Esophagus squamous epithelium (tissue), 5 donors: ENCODE measurements at places on chromosomes 4 and X.

DNA sequence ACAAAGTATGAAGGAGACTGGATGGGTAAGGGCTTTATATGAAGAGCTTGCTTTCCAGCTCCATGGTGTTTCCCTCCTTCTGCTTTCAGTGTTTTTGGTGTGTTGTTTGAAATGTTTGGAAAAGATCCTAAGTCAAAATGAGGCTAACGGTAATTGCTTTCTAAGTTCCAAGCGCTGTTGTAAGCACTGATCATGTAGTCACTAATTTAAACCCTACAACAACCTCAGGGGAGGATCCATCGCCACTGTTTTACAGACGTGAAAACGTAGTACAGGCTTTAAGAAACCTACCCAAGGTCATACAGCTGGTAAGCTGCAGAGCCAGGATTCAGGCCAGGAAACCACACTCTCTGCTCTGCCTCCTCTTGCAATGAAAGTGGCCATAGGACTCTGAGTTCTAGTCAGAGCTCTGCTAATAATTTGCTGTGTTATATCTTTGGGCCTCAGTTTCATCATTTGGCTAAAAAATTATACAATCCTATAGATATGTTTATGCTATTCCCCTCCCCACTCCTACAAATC lies 102.9 kb upstream of the PGRMC2 start:
- DNase-seq: no peak

DNA sequence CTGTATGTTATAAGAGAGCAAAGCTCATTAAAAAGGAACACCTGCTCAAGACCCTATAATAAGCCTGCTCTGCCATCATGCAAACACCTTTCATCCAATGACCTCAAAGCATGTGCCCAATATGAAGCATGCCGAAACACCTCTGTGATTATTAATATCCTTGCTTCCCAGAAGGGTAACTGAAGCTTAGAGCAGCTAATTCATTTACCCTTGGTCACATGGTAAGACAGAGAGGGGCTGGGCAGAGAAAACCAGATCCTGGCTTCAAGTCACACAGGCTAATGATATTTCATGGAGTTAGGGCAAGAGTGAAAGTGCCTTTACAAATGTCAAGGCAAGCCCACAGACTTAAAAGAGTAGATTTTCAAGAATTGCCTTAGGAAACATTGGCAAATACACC lies 5.6 kb downstream of the AMOT start:
- no peak for DNase-seq

- DNase-seq: no peak
These were observed 10.6 kb upstream of the H2AZ1 start for GRCh38 chr4:99960648-99961047.

- DNase-seq: no peak
These were observed 65.7 kb upstream of the STX18 start for GRCh38 chr4:4607336-4608213.

DNA sequence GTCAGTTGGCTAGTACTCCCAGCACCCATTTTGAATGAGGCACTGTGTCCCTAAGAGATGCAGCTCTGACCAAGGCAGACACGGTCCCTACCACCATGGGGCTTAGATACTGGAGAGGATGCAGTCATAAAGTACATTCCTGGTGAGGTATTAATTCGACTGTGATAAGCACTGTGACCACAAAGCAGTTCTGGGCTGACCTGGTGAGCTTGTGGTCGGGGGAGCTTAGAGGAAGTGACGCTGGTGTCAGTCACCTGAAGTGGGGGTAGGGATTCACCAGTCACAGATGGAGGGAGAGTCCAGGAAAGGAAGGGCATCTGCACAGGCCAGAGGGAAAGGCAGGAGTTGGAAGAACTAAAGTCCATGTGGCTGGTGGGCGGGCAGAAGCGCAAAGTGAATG lies 15.8 kb upstream of the CLTRN start:
- no peak for DNase-seq
